ENCODE measurements at places on chromosomes 13 and 19.

DNA sequence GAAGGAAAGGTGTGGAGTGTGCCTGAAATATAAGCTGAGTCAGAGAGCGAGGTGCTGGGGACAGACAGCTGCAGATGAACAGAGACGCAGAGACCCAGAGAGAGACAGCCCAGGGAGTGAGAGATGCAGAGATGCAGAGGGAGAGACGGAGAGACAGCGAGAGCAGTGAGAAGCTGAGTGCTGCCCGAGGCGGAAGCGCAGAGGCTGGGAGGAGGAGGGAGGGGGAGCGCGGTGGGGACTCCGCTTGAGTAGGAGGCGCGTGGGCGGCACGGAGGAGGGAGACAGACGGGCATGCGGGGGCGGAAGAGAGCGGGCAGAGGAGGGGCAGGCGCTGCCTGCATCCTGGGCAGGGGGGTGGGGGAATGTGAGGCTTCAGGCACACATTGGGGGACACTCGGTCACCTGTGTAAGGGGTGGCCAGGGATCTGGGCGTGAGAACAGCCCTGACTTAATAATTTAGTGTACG lies 25.7 kb downstream of the SLC8A2 start:
- DNase-seq: peak; percentile 32

- DNase-seq: peak; percentile 26
Measured at GRCh38 chr19:41821003-41821735, 23.3 kb downstream of the LYPD4 start.

DNA sequence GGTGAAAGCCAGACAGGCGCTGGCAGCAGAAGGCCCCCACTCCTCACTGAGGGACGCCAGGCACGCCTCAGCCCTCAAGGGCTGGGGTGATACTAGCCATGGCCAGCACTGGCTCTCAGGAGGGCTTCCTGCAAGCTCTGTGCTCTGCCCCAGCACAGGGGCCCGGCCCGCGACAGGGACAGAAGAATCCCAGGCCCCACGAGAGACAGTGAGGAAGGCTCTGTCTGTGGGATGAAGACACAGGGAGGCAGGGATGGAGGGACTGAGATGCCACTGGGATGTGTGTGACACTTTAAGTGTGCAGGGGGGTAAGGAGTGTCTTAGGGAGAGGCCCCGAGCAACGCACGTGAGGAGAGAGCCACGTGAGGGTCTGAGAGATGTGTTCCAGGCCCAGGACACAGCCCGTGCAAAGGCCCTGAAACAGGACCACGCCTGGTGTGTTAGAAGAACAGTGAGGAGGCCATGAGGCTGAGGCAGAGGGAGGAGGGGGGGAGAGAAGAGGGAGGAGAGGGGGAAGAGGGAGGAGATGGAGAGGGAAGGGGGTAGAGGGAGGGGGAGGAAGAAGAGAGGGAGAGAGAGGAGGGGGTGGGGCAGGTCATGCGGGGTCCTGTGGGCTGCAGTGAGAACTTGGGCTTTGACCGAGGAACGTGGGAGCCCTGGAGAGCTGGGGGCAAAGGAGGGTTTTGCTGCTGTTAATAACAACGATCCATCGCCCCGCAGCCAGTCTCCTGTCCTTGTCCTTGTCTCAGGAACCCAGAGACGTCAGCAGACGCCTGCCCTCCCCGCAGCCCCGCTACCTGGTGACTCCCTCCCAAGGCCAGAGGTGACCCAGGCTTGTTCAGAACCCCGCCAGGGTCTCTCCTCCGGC lies 7.2 kb downstream of the RPL36 start:
- DNase-seq: no peak

GRCh38 chr19:49469828-49470614 lies 4.0 kb upstream of the FLT3LG start:
- DNase-seq: no peak

DNA sequence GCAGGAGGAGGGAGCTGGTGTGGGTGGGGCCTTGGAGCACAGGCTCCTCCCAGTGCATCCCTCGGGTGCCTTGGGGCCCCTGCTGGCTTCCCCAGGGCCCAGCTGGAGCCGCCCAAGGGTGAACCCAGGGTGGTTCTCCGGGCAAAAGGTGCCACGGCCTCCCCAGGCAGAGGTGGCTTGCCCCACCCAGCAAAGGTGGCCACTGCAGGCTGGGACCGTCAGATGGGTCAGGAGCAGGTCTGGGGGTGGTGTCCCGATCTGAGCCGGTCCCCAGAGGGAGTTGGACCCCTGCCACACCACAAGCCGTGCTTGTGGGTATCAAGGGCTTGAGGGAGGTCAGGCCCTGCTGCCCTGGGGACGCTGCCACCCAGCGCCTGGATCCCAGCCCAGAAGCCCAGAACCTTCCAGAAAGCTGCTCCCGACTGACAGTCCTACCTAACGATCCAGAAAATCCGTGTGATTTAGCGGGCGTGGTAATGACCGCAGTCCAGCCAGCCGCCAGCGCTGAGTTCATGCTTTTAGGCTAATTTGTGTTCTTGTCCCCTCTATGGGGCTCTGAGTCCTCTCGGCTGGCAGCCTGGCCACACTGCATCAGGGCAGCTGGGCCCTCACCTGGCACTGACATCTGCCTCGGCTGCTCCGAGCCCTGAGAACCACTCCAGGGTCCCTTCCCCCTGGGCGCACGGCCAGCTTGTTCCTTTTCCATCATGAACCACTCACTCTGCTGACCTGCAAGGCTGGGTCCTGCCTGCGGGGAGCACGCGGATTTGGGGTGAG lies 5.0 kb upstream of the GRIN3B start:
- DNase-seq: no peak

- DNase-seq: no peak
Measured at GRCh38 chr13:80469853-80470381, 129.0 kb upstream of the SPRY2 start.

GRCh38 chr13:78317030-78317429 lies 286.3 kb downstream of the POU4F1 start:
- DNase-seq: no peak

GRCh38 chr19:44649578-44650145 lies 6.0 kb downstream of the PVR start:
- no peak for DNase-seq

DNA sequence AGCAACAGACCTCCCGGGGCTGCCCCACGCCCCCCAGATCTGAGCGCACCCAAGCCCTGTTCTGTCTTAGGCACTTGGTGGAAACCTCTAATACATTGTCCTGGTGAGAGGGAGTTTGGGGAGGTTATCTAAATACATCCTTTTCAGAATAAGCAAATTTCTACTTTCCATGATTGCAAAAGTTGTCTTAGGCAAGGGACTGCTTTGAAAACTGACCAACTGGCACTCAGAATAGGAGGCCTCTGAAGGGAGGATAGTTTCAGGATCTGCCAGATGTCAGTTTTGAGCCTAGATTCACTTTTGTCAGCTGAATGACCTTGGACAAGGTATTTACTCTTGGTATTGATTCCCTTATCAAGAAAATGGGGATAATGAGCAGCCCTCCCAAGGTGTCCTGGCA lies 11.8 kb downstream of the SERP2 start:
- no peak for DNase-seq

DNA sequence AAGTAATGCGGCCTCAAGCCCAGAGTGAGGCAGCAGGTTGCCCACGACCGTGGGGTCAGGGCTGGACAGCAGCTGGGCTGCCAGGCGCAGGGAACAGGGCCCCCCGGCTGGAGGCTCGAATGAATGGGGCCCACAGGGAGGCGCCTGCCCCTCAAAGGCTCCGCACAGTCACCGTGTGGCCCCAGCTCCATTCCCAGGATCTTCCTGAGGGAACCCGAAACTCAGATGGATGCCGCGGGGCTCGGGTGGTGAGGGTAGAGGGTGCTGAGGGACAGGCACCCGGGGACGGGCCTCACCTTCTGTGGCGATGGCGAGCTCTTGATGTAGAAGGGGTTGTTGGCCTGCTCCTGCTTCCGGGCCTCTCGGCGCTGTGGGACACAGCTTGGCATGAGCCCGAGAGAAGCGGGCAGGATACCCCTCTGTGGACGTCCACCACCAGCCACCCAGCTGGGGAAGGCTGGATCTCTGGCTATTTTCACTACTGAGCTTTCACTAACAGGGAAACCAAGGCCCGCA lies 19.3 kb downstream of the IZUMO4 start:
- no peak for DNase-seq

- no peak for DNase-seq
Measured at GRCh38 chr13:110318920-110319319, 11.8 kb downstream of the COL4A2 start.

DNA sequence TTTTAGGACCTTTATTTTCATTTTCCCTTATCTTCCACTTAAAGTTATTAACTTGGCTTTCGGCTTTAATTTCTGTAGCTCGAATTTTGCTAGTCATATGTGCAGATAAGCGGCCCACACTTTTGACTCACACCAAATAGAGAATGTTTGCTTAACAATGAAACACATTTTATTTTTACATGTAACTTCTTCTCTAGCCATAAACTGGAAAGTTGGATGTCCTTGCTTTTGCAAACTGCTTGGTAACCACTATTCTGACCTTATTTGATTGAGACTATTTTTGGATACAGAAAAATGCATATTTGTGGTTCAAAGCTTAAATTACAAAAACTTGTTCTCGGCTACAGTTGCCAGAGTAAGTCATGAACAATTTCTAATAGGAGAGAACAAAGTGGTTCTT lies 600.0 kb downstream of the KCTD12 start:
- DNase-seq: no peak

GRCh38 chr19:56112313-56112709 lies 8.8 kb downstream of the ZNF787 start:
- DNase-seq: no peak
